ENCODE measurements at places on chromosomes 13 and 19.
A peak's percentile ranks its signal among the peaks of the same experiment; 100 is the strongest.

DNA sequence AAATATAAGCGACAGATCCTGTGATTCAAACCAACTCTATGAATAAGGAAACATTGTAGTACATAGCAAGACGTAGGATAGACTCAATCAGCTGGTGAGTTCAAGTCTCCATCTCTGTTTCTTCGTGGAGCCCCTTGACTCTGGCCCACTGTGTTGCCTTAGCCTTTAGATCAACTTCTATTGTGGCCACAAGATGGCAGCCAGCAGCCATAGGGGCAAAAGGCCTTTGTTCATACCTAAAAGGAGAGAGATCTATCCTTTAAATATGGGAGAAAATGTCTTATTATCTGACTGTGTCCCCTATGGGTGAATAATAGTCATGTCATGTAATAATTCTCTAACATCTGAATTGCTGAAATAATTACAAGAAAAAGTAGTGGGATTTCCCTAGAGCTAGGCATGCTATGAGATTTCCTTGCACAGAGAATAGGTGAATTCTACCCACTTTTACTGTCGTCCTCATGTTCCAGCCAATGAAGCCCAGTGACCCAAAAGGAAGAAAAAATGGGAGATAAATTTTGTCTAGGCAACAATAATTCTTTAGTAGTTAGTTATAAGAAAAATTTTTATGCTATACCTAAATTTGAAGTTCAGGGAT, 129.4 kb downstream of the PCDH20 start:
- DNase-seq = peak; percentile 6

DNA sequence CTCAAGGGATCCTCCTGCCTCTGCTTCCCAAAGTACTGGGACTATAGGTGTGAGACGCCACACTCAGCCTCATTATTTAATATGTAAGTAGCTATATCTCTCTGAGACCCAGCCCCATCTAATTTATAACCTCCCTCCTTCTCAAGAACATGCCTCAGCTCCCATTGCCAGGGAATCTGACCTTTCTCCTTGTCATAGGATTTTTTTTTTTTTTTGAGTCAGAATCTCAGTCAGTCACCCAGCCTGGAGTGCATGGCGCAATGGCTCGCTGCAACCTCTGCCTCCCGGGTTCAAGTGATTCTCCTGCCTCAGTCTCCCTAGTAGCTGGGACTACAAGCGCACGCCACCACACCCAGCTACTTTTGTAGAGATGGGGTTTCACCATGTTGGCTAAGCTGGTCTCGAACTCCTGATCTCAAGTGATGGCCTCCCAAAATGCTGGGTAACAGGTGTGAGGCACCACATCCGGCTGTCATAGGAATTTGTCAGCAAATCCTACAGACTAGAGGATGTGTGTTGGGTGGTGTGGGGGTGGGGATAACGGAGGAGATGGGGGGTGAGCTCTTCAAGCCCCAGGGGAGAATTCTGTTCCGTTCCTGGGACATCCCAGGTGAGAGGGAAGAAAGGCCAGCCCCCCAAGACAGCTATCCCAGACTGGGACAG, 5.1 kb upstream of the EPS8L1 start:
- DNase-seq = no peak

- no peak for DNase-seq
Measured at GRCh38 chr13:31394506-31394905, 194.7 kb downstream of the B3GLCT start.

DNA sequence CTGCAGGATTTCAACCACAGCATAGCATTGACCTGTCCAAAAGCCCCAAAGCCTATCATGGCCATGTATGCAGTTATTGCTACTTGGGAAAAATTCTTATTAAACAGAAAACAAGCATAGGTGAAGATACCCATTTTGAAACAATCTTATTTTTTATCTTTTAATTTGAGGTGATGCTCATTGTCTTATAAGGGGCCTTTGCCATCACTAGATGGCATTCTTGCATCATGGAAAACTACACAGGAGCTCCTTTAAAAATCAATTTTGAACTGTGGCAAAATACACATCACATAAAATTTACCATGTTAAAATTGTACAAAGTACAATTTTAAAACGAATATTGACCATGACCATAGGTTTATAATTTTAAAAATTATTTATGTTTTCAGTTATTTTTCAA, 38.9 kb upstream of the ZNF835 start:
- DNase-seq = no peak

DNA sequence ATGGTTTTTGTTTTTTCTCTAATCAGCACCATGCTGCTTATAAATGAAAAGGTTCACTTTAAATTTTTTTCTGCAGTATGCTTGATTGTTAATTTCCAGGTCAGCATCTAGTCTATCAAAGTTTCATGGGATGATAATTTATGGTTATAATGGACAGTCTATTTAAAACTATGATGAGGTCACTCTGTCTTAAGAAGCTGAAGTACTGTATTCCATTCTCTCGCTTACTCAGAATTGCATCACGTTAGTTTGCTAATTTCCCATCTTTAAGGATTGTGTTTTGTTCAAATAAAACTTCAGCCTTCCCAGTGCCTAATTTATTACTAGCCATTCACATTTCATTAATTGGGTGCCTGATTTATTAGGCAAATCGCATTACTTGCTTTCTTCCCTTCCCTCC, 94.3 kb downstream of the GPC6 start:
- no peak for DNase-seq

GRCh38 chr13:91368676-91369440, 21.4 kb downstream of the MIR17HG start:
- DNase-seq = no peak

GRCh38 chr19:1856345-1856697, 7.1 kb downstream of the KLF16 start:
- no peak for DNase-seq

DNA sequence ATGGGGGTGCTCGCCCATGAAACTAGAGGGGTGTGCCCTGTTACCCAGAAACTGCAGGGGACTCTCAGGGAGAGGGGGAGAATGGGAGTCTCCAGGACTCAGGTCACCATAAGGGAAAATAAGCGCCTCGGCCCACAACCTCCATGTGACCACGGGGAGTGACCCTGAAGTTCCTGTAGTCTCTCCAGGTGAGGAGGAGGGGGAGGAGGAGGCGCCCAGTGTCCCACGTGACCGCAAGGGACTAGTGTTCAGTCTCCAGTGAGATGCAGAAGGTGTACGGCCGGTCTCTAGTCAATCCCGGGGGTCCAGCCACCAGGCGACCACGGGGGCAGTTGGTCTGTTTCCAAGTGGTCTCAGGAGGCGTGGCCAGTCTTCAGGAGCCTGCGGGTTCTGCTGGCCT, 16.0 kb downstream of the TM6SF2 start:
- no peak for DNase-seq

DNA sequence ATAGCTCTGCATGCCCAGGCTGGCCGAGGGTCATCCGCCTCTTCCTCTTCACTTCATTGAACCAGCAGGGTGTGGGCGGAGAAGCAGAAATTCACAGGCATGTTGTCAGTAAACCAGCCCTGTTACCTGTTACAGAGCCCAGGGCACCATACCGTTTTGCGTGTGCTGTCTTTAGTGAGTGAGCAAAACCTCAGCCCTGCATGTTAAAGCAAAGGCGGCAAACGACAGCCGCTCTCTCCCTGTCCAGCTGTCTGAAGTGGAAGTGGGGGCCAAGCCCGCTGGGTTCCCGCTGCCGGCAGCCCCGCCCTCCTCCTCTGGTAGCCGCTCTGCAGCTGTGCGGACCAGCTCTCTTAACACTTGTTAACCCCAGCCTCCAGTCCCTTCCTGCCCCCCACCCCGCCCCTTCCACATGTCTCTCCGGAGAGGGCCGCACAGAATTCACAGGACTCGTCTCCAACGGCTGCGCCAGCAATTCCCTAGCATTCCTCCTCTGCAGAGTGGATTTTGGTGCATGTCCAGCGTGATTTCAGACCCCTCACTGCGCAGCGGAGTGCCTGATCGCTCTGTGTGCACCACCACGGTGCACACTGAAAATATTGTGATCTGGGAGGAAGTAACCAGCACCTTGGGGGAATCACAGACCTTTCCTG, 12.7 kb downstream of the KLHL26 start:
- no peak for DNase-seq
